M059J (cell line): ENCODE measurements at places on chromosomes 16 and 17. TPM values are rescaled to one million over a fixed set of nuclear protein-coding genes. Genes with fewer than 3 reads are reported as not detected.

The SYCE1L gene
- 0.39 TPM in 1 of 2 replicates, not detected in the other for total RNA-seq

The KLHL10 gene
- not detected in 2 replicates for total RNA-seq

The PABPN1L gene
- not detected in 2 replicates for total RNA-seq

The CTF1 gene
- total RNA-seq, result 0.42 TPM in 1 of 2 replicates, not detected in the other

The MT2A gene
- total RNA-seq, result 521 and 535 TPM in 2 replicates

The IL17C gene
- not detected in 2 replicates for total RNA-seq

The KIF2B gene
- not detected in 2 replicates for total RNA-seq

The RNU2-1 gene
- not detected in 2 replicates for total RNA-seq

The MARCHF10 gene
- total RNA-seq, result 0.05 TPM in 1 of 2 replicates, not detected in the other

The VTN gene
- total RNA-seq, result not detected in 2 replicates

The PARD6A gene
- total RNA-seq, result 2.0 and 3.3 TPM in 2 replicates

The DUXB gene
- total RNA-seq, result not detected in 2 replicates

The PEMT gene
- total RNA-seq, result 41.5 and 56.8 TPM in 2 replicates

The TM4SF5 gene
- total RNA-seq, result not detected in 2 replicates

The EVI2A gene
- 7.4 and 7.7 TPM in 2 replicates for total RNA-seq

The SDR42E2 gene
- not detected in 2 replicates for total RNA-seq

The RPS15A gene
- 1,701 and 1,980 TPM in 2 replicates for total RNA-seq

The UMOD gene
- total RNA-seq, result not detected in 2 replicates

The CLEC10A gene
- total RNA-seq, result not detected in 2 replicates

The NXN gene
- 22.6 and 32.8 TPM in 2 replicates for total RNA-seq

The PDILT gene
- not detected in 2 replicates for total RNA-seq

The BAIAP3 gene
- 0.34 TPM in 1 of 2 replicates, not detected in the other for total RNA-seq

The NFATC3 gene
- 24.9 and 31.9 TPM in 2 replicates for total RNA-seq

The OR1A1 gene
- not detected in 2 replicates for total RNA-seq

The RARA gene
- 9.4 and 17.8 TPM in 2 replicates for total RNA-seq

The AMZ2 gene
- total RNA-seq, result 96.3 and 118 TPM in 2 replicates

The CEP295NL gene
- 0.12 and 1.6 TPM in 2 replicates for total RNA-seq

The SENP3 gene
- 75.1 and 88.2 TPM in 2 replicates for total RNA-seq
